Stimulated activated CD4-positive, alpha-beta T cell treated with anti-CD3 and anti-CD28 coated beads, Interleukin-4, amount 100 ng/mL, for 4 hours (primary cell): ENCODE measurements at places on chromosomes 5 and 9.

DNA sequence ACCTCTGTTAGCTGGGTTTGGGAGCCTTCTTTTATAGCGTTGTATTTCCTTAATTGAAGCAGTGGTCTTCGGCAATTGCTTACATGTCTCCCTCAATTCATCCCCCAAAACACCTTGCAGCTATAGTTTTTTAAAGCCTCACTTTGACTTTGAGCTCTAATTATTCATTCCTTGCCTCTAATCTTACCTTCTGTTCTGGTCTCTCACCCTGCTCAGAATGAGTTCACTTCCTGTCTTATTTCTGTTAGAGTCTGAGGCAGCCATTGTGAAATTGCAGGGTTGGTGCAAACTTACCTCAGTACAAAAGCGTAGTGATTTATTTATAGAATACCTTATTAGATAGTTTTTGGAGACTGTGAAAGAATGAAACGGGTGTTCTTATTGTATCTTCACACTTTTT lies 35.0 kb downstream of the AOPEP start:
- DNase-seq: no peak

GRCh38 chr5:132479111-132479951 lies 11.2 kb downstream of the IRF1 start:
- no peak for DNase-seq

- no peak for DNase-seq
These were observed 92.3 kb downstream of the FSTL4 start for GRCh38 chr5:133520062-133520461.

DNA sequence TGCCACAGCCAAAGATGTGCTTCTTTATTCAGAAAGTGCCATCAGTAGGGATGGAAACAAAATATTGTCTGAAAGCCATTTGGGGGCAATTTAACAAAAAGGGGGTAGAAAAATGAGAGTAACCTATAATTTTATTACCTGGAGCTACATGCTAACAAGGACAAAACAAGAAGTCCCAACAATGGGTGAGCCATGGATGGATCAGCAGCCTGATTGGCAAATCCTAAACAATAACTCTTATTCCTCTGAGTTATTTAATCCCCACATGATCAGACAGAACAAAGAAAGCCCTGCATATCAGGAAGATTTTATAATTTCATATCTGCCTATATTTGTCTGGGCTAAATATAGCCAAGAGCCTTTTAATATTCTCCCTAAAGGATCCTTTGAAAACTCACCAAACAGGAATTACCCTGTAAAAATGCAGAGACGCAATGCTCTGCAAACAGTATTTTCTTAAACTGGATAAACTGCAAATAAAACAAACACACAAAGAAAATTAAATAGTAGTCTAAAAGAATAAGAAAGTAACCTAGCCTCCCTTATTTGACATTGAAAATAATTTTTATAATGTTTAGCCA lies 483.4 kb downstream of the ZNF608 start:
- no peak for DNase-seq

GRCh38 chr5:96128204-96128864 lies 166.7 kb upstream of the ELL2 start:
- no peak for DNase-seq

DNA sequence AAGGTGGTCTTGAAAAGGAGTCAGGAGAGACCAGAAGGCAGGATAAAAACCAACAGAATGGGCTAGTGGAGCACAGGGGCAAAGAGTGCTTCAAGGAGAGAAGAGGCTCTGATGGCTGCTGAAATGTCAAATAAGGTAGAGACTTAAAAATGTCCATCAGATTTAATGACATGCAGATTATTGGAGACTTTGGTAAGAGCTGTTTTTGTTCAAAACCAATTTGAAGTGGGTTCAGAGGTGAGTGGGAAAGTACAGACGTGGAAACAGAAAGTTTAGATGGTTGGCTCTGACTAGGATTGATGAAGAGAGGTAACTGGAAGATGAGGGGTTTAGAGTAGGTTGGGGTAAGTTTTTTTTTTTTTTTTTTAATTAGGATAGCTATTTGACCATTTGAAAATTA lies 14.1 kb downstream of the SLC25A46 start:
- DNase-seq: no peak

- no peak for DNase-seq
These were observed 142.1 kb downstream of the HINT1 start for GRCh38 chr5:131022811-131023497.

DNA sequence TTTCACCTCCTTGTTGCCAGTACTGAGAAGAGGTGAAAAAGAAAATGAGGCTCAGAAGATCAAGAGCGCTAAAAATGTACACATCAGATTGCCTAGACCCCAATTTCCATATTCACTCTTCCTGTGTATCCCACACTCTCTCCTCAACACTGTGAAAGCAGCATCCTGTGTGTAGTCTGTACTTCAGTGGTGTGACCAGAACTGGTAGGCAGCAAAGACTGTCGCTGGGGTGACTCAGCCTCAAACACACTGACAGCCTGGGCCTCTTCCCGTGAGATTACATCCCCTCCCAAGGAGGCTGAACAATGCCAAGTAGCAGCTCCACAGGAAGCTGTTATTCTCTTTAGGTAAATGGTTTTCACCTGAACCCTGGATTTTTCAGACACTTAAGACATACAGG lies 135.5 kb downstream of the CCDC192 start:
- DNase-seq: no peak

DNA sequence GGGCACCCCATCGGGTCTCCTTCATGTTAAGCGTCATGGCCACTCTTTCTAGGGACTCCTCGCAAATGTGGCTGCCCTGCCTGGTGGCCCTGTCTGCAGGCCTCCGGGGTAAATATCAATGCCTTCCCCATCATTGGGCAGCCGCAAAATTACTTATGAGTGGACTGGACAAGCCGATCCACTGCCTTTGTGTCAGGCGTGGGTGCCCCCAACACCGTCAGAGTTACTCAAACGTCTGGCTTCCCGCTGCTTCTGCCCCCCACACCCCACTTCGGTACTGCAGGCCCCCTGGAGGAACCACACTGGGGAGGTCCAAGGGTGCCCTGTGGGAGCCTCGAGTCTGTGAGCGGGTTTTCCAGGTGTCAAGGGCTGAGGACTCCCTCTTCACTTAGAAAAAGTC lies 3.8 kb downstream of the LHX3 start:
- no peak for DNase-seq

GRCh38 chr5:14593326-14594021 lies 11.9 kb downstream of the OTULINL start:
- DNase-seq: no peak

DNA sequence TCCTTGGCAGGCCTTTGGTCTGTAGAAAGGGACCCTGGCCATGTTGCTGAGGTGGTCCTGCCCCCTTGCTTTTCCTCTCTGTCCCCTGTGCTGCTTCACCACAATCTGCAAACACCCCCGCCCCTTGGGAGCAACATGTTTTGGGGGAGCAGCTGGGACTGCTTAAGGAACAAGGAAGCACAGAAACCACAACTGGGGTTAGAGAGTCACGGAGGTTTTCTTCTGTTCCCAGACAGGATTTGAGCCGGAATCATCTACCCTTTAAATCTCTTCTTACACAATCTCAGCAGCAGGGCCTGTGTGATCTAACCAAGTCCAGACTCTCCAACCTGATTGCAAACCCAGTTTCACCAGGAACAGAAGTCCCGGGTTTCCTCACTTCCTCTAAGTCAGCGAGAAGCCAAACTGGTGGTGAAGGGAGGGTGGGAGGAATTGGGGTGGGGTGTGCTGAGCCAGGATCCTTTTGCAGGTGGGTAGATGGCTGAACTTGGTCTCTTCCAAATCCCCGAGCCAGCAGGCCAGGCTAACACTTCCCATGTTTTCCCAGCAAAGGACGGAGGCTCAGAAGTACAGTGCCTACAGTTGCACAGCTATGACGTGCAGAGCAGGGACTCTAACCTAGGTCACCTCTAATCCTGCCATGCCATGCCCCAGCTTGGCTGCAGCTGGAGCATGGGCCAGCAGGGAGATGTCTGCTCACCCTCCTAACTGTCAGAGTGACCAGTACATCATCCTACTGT lies 25.0 kb downstream of the SH3PXD2B start:
- DNase-seq: no peak

DNA sequence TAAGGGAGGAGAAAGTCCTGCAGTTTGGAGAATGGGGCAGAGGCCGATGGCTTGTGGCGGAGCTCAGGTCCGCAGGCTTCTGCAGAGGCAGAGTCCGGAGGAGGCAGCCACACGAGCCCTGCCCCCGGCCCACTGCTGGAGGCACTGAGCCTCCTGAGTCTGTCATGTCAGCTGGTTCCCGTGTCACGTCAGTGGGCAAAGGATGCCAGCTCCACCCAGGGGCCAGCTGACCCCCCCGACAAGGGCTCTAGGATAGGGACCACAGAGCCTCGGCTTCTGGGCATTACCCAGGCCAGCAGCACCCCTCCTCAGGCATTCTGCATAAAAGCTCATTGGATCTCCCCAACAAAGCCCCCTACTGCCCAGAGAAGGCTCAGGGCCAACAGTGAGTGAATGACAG lies 8.5 kb downstream of the SH3PXD2B start:
- DNase-seq: no peak

GRCh38 chr9:134032456-134033222 lies 7.4 kb downstream of the BRD3OS start:
- DNase-seq: no peak

DNA sequence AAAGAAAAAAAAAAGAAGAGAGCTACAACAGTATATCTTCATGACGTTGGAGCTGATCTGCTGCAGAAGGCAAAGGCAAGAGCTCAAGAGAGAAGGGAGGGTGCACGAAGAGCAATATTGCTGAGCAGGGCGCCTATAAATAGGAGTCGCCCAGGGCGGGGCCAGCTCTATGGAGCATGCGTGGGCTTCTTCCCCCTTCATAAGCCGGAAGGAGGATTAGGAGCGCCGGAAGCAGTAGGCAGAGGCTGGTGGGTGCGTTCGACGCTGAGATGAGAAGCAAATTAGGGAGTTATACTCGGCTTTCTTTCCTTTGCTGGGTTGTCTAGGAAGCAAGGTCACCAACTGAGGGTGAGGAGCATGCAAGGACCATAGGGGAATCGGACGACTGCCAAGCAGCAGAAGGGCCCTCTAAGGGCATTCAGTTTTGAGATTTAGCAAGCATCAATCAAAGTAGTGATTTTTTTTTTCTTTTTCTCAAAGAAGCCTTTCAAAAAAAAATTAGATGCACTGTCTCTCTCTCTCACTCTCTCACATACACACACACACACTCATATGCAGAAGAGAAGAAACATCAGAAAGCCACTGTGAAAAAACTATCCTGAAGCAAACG lies 496.7 kb downstream of the ENC1 start:
- no peak for DNase-seq

DNA sequence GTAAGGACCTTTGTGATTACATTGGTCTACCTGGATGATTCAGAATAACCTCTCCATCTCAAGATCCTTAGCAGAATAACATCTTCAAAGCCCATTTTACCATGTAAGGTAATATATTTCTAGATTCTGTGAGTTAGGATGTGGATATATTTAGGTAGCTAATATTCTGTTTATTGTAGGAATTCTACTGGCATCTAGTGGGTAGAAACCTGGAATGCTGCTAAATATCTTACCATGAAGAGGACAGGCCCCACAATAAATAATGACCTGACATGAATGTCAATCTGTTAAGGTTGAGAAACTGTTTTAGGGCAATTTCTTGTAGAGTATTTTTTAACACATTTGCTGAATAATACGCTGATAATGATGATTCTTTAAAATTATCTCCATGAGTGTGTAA lies 426.8 kb downstream of the MAN2A1 start:
- no peak for DNase-seq

DNA sequence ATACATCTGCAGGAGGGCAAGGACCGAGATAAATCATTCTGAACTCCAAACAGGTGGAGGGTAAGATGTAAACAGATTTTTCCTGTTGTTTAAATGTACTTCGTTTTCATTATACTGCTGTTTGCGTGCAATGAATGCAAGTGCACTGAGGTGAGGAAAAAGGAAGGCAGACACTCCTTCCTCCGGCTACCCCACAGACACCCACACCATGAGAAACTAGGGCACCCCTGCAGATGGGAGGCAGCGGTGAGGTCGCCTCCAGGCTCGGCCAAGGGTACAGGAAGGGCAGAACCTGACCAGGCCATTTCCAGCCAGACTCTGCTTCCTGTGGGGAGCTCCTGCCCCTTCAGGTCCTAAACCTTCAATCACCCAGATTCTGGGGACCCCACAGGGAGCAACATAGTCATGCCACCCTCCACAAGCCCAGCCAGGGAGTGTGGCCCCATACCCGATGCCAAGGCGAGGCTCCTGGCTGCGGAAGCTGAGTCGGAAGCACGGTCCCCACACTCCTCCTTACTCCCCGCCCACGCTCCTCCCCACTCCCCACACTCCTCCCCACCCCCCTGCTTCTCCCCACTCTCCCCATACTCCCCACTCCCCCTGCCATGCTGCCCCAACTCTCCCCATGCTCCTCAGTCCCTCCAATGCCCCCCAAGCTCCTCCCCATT lies 37.1 kb downstream of the VAV2 start:
- DNase-seq: peak; percentile 21

DNA sequence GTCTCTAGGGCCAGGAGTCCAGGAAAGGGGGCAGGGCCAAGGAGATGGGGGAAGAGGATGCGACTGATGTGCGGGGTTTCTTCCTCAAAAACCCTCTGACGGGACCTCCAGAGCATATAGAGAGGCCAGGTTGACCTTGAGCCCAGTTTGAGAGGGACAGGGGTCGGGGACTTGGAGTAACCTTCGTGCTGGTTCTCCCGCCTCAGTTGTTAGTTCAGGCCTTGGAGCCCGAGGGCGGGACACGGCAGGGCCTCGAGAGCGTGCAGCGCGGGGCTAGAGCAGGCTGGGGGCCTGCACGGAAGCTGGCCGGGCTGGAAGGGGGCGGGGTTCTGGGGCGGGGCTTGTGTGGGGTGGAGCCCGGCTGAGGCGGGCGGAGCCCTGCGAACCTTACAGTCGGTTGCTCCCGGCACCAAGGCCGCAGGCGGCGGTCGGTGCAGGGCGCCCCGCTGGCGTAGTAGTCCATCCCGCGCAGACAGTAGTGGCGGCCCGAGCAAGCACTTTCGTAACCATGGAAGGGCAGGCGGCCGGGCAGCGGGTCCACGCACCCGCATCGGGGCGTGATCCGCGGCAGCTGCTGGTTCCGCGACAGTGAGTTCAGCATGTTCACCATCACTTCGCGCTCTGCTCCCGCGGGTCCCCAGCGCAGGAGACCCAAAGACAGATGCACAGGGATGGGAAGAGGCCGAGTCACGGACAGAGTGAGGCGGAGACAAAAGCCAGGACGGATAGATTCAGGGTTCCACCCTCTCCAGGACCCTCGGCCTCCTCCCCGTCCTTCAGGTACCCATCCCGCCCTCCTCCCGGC lies 4.0 kb upstream of the MYORG start:
- peak; percentile 81 for DNase-seq

DNA sequence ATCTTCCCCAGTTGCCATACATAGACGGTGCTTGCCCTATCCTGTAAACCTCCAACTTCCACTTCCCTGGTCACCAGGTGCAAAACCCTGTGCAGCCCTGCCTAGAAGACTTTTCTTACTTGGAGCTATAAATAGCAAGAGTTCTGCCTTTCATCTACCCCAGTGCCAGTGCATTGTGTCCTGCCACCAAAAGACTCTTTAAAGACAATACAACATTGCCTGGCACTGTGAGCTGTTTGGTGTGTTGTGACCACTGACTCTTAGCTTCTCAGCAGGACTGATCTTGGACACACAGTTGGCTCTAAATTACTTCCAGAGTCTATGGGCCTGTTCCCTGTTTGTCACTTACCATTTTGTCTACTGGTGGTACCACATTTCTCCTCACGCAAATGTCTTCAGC lies 608.1 kb downstream of the CDH9 start:
- no peak for DNase-seq

GRCh38 chr5:150809363-150809762 lies 30.8 kb downstream of the SMIM3 start:
- no peak for DNase-seq

GRCh38 chr9:4584636-4585035 lies 77.5 kb upstream of the PLPP6 start:
- no peak for DNase-seq

- no peak for DNase-seq
These were observed 20.4 kb downstream of the NACC2 start for GRCh38 chr9:136074706-136075105.
